HAP-1 (cell line): ENCODE measurements at places on chromosomes 2 and 18.

GRCh38 chr18:48308755-48309575 lies 100.2 kb downstream of the ZBTB7C start:
- DNase-seq: no peak

DNA sequence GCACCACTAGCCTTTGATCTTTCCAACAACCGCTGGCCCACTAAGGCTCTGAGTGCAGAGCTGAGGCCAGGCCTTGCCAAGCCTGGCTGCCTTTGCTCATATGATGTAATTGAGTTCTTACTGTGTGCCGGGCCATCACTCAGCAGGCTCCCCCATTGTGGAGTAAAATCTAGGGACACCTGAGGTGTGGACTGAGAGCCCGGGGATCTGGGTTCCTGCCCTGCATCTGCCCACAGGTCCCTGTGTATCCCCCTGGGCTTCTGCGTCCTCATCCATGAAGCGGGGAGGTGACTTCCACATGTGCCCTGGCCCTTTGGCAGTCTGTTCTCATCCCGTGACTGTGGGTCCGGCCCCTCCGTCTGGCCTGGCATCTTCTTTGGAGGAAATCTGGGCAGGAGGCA lies 33.8 kb downstream of the GREB1 start:
- no peak for DNase-seq

GRCh38 chr18:61435064-61435652 lies 101.9 kb downstream of the CDH20 start:
- DNase-seq: peak; percentile 37

DNA sequence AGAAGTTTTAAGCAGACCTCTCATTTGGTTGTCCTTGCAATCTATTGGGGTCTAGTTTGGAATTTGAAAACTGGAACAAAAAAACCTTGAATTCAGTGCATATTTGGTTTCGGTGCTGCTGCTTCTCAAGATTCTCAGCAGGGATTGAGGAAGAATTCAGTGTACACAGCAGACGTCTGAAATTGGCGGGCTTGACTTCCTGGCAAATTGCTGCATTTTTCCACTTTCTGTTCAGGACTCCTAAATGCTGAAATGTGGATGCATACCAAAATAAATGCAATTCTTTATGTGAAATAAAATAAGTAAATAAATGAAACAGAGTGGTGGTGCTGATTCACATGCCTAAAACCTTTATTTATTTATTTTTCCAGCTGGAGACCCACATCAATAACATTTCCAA lies 332.4 kb upstream of the KYNU start:
- no peak for DNase-seq

- no peak for DNase-seq
Observed at GRCh38 chr18:33350256-33350655, 90.3 kb downstream of the CCDC178 start.

GRCh38 chr2:8511868-8512612 lies 169.8 kb upstream of the ID2 start:
- DNase-seq: no peak
